Eye (tissue), 1 donor: ENCODE measurements at places on chromosomes 12 and 14.

- DNase-seq = no peak
These were observed 205.1 kb downstream of the PTPRO start for GRCh38 chr12:15527201-15528080.

DNA sequence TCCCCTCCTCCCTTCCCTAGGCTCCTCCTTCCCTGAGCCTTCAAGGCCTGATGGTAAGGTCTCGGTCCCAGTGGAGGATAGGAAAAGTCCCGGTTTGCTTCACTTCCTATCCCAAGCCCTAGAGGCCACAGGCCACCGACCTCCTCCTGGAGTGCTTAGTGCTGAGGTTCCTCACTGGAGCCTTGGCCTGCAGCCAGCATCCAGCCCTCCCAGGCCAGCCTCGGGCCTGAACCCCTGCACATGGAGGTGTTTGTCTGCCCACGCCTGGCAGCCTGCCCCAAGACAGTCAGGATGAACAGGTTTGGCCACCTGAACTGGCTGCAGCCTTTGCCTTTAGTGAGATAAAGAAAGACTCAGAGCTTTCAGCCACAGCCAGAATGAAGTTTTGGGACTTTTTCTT, 15.8 kb upstream of the KRT7 start:
- no peak for DNase-seq

DNA sequence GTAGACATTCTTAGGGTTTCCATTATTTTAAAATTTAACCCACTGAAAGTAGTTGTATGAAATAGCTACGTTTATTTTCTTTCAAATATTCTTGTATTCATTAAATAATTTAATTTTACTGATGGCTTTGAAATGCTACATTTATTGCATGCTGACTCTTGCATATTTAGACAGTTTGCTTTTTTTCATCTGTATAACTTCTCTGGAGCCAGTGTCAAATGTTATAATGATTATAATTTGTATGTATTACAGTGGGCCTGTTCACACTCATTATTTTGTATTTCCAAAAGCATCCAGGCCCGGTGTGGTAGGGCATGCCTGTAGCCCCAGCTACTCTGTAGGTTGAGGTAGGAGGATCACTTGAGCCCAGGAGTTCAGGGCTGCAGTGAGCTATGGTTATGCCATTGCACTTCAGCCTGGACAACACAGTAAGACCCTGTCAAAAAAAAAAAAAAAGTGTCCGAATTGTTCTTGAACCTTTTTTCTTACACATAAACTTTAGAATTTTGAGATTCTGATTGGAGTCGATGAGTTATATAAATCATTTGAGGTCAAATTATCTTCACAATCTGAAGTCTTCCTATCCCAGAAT, 905 bp downstream of the ZNF84 start:
- DNase-seq = no peak

DNA sequence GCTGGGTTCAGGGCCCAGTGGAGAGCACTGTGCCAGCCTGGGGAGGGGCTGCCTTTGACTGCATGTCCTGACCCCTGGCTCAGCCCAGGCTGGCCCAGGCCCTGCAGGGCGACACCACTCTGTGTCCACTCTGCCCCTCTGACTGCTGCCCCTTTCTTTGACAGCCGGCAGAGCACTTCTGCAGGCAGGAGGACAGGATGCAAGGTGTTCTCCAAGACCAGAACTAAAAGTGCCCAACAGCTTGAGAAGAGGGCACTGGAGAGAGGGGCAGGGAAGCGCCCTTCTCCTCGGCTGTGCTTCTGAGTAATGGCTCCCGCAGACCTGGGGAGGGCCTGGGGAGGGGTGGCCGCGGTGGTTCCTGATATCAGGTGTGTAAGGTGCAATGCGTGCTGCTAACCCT, 72.7 kb downstream of the WDR20 start:
- no peak for DNase-seq

- no peak for DNase-seq
These were observed 43.5 kb upstream of the MAP1LC3B2 start for GRCh38 chr12:116515684-116516083.

GRCh38 chr12:91854725-91855124, 290.9 kb downstream of the BTG1 start:
- no peak for DNase-seq

DNA sequence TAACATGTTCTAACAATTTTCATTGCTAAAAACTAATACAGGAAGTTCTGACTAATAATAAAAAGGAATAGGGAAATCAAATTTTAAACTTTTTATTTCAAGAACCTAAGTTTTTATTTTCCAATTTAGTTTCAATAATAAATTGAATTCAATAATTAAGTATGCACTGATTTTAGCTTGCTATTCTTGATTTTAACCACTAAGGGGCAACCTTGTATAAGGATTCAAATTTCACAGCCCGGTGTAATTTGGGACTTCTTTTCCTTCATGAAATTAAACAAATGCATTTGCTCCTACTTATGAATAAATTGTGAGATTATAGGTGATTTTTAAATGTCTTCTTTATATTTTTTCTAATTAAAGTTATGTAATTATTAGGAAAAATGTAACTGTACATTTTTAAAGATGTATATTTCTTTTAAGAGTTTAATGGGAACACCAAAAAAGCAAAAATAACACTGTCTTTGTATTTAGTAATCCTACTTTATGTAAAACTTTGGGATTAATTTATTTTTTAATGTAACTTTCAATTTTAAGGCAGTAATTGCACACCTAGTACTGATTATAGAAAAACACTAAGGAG, 241.4 kb upstream of the PDZRN4 start:
- peak; percentile 65 for DNase-seq

DNA sequence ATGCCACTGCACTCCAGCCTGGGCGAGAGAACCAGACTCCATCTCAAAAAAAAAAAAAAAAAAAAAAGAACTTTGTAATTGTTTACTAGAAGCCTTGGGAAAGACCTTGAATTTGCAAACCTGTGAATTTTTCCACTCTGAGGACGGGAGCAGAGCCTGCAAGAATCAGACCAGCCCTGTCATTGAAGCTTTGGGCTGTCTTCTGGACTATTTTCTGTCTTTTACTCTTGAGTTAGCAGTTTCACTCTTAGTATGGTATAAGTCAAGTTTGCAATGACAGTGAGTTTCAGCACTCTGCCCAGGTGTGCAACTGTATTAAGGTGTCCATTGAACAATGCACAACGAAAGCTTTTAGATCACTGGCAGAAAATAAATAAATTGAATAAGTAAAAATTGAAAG, 81.4 kb upstream of the KRAS start:
- DNase-seq = no peak

DNA sequence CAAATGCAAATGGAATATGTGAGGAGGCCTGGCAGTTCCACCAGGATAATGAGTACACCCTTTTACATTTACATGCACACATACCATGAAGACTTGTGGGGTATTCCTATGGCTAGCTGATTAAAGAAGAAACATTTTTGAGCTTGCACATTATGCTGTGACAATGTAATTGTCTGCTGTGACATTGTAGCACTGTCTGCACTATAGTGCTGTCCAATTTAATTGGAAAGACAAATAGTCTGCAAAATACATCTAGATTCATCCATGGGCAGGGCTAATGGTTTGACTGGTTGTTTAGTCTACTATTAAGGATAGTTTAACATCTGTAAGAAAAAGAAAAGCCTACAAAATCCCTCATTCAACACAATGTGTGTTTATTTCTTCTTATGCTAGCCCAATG, 1005.6 kb upstream of the LRFN5 start:
- no peak for DNase-seq
